ENCODE measurements at places on chromosomes 7 and 10.

DNA sequence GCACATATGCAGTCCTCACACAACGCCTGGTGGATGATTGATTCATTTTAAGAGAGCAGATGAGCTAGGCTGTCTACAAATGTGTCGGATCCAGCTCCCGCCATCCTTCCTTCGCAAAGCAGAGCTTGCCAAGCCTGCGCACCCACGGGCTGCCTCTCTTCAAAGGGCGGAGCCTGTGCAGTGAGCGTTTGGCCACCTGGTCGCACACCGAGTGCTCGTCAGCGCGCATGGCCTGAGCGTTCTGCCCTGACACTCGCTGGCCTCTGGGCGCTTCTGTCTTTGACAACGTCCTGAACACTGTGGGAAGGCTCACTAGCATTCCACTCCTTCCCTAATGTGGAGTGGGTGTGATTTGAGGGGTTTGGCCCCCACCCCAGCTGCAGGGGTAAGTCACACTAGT is 47.1 kb upstream of the TMEM72 start:
- no peak for DNase-seq

DNA sequence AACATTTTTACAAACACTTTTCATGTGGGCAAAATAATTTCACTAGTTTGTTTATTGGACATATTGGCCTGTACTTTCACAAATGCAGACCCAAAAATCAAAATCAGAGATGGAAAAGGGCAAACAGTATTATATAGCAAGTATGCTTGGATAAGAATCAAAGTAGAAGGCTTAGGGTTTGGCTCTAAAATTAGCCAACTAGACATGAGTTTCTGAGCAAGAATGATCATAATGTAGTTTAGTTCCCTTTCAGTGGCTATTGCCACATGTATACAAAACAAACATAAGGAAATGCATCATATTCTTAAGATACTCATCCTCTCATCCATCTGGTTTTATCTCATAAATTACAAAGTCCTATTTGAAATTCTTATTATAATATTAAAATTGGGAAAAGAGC is 132.5 kb downstream of the IMMP2L start:
- DNase-seq: no peak

GRCh38 chr10:109726473-109726872 is 196.8 kb downstream of the XPNPEP1 start:
- DNase-seq: no peak

DNA sequence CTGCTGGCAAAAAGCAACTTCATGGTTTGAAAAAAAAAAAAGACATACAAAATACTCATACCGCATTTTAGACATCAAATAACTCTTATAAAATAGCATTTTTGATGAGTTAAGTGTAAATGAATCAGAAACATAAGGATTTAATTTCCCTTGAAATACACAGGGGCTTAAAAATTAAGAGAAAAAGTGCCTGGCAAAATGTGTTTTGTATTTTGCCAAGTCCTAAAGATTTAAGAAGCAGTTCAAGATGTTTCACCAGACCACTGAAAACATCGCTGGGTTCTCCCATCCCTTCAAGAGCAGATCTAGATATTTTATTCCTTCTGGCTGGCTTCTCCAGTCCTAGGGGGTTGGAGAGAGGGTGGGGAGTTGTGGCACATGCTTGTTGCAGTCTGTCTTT is 396.4 kb downstream of the INHBA start:
- DNase-seq: no peak

- DNase-seq: peak; percentile 59
Measured at GRCh38 chr10:11297136-11297535, 279.5 kb downstream of the CELF2 start.

DNA sequence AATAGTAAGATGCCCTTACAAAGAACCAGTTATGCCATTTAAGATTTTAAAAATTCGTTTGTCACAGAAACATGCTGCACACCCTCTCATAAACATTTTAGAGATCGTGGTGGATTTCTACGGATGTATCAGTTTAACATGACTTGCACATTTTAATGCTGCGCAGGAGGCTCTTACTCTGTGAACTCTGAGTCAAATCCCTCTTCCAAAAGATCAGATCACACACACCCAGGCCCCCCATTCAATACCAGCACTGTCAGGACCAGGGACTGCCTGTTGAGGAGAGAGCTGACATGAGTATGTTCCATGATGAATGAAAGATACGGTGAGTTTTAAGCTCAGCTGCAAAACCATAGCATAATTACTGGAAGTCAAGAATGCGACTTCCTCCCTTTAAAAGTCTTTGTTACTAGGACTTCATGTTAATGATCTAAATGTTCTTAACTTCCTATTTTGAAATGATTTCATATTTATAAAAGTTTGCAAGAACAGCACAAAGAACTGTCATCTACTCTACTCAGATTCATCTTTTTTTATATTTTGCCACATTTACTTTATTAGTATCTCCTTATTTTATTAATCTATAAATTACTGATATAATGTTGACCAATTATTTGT is 500.2 kb downstream of the GLRX3 start:
- DNase-seq: no peak

GRCh38 chr10:88389456-88389855 is 193.7 kb downstream of the RNLS start:
- no peak for DNase-seq

DNA sequence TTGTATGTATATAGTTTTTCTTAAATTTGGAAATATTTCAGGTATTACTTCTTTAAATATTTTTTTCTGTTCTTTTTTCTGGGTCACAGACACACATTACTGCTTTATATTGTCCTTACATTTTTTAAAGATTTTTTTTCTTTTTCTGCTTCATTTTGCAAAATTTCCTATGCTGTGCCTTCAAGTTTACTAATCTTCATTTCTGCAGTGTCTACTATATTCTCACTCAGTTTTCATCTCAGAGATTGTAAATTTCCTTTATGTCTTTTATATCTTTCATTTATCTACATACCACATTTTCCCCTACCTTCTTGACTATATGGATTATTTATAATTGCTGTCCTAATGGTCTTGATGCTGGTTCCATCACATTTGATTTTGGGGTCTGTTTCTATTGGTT is 210.5 kb downstream of the SLC25A13 start:
- DNase-seq: no peak

GRCh38 chr10:93225938-93226337 is 152.2 kb downstream of the CYP26A1 start:
- no peak for DNase-seq

GRCh38 chr7:155871211-155871610 is 58.9 kb upstream of the SHH start:
- no peak for DNase-seq

DNA sequence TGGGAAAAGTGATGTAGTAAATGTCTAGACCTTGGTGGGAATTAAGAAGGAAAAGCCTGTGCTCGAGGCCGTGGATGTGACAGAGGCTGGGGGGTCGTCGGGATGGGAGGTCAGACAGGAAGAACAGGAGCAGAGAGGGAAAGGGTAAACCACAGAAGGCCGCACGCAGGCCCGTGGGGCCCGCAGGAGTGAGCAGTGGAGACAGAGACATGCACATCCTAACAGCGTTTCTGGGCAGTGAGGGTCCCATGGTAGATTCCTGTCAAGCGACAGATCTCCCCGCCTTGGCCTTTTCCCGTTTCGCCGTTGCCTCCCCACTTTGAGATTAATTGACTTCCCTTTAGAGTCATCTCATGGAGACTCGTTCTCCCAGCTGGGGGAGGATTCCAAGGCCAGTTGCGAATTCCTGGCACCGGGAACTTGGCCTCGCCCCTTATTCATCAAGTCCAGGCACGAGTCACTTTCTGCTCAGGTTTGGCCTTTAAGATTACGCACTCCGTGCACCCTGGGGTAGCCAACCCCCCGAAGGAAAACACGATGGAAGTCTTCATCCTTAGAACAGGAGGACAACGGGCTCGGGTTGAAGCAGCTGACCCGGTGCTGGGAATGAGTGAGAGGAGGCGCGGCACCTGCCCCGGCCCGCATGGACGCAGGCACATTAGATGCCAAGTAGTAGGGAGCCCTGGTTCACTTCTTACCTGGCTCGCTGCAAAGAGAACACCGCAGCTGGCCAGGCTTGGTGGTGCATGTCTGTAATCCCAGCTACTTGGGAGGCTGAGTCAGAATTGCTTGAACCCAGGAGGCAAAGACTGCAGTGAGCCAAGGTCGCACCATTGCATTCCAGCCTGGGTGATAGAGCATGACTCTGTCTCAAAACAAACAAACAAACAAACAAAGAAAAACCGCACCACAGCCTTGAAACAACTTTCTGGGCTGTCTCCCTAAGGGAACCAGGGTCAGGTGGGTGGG is 315.2 kb upstream of the SHH start:
- no peak for DNase-seq

DNA sequence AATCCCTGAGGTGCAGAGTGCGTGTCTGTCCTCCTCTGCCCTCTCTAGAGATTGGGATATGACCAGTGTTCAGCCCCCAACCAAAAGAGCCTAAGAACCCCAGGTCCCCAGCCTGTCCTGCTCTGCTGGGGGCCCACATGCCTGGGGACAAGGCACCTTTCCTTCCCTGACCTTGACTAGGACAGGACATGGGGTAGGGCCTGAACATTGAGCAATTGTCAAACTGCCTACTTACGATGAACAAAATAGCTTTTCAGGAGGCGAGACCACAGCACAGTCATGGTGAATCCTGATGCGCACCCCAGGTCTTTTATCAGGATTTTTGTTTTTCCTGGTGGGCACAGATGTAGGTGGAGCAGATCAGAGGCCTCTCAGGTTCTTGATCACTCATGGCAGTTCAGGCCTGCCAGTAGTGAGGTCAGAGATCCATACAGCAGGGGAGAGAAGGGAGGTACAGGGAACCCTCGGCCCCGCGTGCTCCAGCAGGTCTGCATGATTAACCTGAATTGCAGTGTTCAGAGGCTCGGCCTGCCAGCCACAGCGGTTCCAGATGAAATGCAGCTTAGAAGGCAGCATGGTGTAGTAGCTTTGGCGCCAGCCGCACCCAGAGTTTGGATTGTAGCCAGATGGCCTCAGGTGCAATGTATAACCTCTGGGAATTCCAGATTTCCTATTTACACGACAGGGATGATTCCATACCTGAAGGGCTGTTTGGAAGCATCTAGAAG is 191.3 kb downstream of the CUX1 start:
- DNase-seq: no peak

DNA sequence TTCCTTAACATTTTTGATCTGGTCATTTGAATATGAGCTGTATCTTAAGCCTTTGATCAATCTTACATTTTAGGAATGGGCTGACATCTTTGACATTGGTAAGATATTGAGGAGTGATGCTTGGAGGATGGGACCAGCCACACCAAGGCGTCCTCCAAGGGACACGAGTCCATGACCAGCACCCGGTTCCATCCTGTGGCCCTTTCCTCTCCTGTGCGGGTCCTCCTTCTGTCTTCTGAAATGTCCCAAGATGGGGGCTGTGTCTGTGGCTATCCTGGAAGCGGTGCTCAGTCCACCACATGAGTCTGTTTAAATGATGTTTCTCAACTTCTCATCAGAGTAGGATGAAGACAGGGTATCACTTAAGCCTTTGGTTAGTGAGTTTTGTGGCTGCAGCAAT is 67.3 kb upstream of the SHH start:
- DNase-seq: no peak

- DNase-seq: no peak
Measured at GRCh38 chr10:128143531-128143930, 17.3 kb upstream of the MKI67 start.

GRCh38 chr10:132549371-132549770 is 11.8 kb downstream of the INPP5A start:
- peak; percentile 74 for DNase-seq

DNA sequence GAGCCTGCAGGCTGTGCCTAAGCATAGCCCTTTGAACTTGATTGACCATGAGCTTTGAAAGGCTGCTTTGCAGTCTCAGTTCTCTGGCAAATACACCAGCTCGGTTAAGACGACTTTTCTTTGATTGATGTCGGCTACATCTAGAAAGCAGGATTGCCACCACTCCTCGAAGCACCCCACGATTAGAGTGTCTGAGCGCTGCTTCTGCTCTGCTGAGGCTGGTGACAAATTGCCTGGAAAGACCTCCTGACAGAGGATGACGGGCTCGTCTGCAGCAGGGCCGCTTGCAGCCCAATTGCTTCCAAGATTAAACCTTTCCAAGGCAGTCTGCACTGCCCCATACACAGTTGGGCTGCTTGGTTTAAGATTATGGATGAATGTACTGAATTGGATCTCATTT is 182.0 kb downstream of the CUX1 start:
- no peak for DNase-seq

DNA sequence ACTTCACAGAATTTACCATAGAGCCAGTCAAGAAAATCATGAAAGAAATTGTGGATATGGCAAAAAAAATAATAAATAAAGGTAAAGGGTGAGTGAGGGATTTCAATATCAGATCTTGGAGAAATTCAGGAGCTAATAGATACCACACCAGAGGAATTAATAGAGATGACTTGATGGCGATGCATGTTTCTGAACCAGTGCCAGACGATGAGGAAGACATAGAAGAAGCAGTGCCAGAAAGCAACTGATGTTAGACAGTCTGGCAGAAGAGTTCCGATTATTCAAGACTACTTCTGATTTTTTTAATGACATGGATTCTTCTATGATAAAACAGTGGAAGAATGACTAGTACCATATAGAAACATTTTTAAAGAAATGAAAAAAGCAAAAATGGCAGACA is 314.7 kb downstream of the BICC1 start:
- DNase-seq: no peak

GRCh38 chr10:129426606-129427005 is 40.4 kb upstream of the MGMT start:
- no peak for DNase-seq

- no peak for DNase-seq
Measured at GRCh38 chr10:20993830-20994527, 96.9 kb upstream of the NEBL start.

GRCh38 chr7:121214657-121215056 is 114.1 kb upstream of the WNT16 start:
- DNase-seq: no peak

GRCh38 chr7:85095366-85095765 is 91.5 kb downstream of the SEMA3D start:
- DNase-seq: no peak

- DNase-seq: no peak
Measured at GRCh38 chr7:148327379-148327778, 263.2 kb upstream of the C7orf33 start.

DNA sequence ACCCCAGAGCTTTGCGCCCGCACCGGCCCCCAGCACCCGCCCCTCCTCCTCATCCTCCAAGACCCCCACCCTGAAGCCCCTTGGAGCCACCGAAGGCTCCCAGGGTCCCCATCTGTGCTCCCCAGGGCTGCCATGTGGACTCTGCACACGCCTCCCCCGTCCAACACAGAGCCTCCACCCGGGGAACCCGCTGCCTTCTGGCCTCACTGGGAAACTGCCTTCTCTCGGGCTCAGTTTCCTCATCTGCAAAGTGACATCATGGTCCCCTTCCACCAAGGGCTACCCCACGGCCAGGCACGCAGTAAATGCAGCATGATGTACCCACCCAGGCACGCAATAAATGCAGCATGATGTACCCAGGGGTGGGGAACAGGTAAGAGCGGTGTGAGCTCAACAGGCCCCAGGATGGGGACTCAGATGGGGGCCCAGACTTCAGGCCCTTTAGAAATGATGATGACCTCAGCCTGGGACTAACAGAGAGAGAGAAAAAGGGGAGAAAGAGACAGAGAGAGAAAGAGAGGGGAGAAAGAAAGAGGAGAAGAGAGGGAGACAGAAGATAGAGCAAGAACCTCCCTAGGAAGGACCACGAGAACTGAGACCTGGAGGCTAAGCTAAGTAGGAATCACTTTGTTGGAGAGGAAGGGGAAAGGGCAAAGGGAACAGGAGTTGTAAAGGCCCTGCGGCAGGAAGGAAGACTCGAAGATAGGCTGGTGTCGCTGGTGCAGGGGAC is 2.5 kb upstream of the MICALL2 start:
- DNase-seq: no peak
